ENCODE measurements at places on chromosomes 2 and 18.

- no peak for DNase-seq
These were observed 16.1 kb downstream of the MOCOS start for GRCh38 chr18:36203360-36203895.

DNA sequence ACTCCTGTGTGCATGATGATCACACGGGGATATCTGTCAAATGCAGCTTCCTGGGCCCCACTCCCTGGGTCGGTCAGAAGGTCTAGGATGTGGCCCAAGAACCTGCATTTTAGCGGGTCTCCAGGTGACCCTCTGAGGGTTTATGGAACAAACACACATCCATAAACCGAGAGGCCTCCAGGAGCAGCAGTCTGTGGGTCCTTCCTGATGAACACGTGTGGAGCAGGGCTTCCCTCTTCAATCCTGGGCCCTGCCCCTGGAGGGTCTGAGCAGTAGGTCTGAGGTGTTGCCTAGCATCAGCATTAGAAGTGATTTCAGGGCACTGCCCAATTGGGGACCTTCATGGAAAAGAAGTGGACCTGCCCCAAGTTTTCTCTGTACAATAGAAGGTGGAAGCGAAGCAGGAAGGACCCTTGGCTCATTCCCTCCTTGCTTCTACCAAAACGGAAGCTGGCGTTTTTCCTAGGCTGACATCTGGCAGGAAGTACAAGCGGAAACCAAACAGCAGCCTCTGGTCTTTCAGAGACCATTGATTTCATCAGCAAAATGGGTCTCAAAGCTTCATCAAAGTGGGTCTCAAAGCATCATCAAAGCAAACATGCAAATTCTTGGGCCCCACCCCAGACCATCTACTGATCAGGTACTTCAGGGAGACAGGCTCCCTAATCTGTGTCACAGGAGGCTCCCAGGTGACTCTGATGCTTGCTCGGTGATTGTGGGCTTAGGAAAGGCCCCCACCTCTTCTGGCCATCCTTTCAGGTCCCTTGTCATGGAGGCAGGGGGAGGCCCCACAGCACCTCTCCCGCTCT lies 30.7 kb downstream of the INO80C start:
- no peak for DNase-seq

- no peak for DNase-seq
These were observed 43.4 kb downstream of the PLEKHA3 start for GRCh38 chr2:178523596-178524134.

- DNase-seq, result no peak
These were observed 1635.2 kb downstream of the SUCLG1 start for GRCh38 chr2:82823892-82824291.

DNA sequence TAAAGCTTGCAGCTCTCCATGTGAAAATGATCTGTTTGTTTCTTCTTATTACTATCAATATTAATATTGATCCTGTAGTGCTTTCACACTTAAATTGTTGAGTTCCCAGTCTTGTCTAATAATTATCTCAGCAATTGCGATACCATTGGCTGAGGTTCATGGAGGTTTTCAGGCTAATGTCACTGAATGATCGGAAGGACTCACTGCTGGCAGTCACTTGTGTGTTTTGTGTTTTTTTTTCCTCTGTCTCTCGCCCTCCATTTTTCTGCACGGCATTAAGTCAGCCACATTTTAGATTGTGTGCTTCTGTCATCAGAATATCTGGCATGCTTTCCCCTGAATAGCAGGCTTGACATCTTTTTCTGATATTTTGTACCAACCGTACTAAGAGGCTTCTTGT lies 43.7 kb downstream of the AGAP1 start:
- DNase-seq, result no peak

DNA sequence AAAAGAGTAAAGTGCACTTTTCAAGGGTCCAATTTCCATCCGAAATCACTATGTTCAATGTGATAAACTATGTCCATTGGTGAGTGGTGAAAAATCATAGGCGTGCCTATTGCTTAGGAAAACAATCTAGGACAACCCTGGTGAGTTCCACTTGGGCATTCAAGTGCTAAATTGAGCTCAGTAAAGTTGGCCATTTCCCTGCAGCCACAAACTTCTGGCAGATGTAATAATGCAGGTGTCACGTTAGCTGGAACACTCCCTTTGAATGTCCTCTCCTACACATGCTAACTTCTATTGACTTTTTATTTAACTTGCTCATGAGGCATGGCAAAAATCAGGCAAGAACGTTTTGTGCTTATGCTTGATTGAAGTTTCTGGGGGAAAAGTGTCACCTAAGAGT lies 67.1 kb downstream of the CPS1 start:
- no peak for DNase-seq

DNA sequence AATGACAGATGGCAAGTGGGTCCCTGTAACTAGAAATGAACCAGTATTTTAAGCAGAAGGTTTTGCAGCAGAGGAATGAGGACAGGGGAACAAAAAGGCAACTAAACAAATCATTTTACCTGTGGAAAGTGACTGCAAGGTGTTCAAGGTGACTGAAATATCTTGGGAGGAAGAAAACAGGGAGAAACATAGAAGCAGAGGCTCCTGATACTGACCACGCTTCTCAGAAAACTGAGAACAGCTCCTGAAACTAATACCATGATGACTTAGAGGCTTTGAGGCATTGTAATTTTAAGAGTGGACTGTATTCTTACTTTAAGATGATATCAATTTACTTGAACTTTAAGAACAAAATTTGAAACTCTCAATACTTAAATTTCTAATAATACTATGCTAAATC lies at the start of gene DYTN:
DYTN (minus strand) TSS at position 101 of the 400 bp plus-strand sequence. CDS start 117 bp downstream, outside the sequence.
- no peak for DNase-seq

DNA sequence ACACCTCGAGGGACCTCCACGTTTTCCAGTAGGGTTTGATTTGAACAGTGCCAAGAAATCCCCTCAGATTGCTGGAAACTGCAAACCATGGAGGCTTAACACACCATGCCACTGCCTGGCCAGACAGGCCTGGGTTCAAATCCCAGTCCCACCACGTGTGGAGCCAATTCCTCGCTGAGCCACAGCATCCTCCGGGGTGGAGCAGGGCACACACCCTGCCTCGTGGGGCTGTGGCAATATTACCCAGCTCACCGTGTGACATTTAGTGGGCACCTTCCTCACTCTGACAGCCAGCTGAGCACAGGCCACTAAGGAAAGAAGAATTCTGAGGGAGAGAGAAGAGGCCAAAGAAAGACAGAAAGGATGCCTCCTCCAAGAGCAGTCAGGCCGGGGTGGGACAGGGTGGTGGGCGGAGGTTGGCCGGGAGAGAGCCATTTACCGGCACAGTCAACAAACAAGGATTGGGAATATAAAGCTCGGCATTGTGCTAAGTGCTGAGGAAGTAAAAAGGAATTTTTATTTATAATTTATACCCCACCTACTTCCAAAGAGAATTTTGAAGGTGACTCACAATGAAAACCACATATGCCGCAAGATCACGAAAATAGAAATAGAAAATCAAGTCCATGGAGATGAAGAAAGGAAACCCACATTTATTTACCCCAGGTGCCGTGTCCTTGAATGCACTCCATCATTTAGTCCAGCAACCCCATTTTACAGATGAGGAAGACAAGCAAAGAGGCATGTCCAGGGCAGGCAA lies 111.5 kb downstream of the MCFD2 start:
- no peak for DNase-seq

GRCh38 chr18:67132919-67133318 lies 383.6 kb downstream of the DSEL start:
- DNase-seq, result no peak

DNA sequence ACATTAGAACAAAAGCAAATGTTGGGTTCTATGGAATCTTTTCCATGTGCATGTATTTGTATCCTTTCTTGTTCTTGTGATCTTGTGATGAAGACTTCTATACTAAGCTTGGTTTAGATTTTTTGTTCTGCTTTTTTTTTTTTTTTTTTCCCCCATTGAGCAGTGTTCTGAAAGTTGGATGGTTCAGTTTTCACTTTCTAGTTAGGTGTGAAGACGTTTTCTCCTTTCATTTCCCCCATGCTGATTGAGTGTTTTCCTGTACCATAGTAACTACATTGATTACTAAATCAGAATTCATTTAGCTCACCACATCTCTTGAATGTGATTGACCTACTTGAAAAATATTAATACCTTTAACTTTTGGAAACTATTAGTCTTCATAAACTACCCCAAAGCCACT lies 34.1 kb downstream of the NOP58 start:
- no peak for DNase-seq

- DNase-seq, result no peak
These were observed 1.9 kb downstream of the MCFD2 start for GRCh38 chr2:46913471-46914381.

- no peak for DNase-seq
These were observed 37.2 kb downstream of the ZNF521 start for GRCh38 chr18:25314838-25315190.

DNA sequence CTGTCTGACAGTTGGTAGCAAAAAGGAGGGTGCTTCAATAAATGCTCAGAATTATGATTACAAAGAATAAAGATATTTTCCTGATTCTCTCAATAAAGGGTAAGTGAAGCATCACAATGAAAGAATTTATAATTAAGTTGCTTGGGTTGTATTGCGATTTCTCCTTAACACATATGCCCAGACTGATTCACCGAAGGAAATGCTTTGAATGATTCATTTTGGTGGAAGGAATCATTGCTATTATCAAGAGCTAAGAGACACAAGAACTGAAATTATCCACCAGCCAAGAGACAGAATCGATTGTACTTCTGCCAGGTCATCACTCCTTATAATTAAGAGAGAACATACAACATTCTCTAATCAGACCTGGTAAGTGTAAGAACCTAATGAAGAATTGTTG lies 301.4 kb downstream of the NR4A2 start:
- no peak for DNase-seq
